Left colon (tissue), 2 donors: ENCODE measurements at places on chromosomes 7 and 10.

DNA sequence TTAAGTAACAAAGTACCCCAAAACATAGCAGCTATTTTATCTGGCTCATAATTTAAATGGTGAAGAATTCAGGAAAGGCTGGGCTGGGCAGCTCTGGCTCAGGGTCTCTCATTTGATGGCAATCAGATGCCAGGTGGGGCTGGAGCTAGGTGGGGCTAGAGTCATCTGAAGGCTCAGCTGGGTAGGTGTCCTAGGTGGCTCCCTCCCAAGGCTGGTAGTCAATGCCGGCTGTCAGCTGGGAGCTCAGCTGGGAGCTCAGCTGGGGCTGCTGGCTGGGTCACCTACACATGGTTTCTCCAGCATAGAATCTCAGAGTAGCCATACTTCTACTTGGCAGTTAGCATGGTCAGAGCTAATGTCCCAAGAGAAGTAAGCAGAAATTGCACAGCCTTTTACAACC, 34.1 kb downstream of the OSBPL3 start:
- DNase-seq = no peak

- no peak for DNase-seq
Measured at GRCh38 chr10:86167121-86167761, 199.4 kb downstream of the GRID1 start.

GRCh38 chr10:132022241-132022640, 40.5 kb upstream of the BNIP3 start:
- DNase-seq = no peak

DNA sequence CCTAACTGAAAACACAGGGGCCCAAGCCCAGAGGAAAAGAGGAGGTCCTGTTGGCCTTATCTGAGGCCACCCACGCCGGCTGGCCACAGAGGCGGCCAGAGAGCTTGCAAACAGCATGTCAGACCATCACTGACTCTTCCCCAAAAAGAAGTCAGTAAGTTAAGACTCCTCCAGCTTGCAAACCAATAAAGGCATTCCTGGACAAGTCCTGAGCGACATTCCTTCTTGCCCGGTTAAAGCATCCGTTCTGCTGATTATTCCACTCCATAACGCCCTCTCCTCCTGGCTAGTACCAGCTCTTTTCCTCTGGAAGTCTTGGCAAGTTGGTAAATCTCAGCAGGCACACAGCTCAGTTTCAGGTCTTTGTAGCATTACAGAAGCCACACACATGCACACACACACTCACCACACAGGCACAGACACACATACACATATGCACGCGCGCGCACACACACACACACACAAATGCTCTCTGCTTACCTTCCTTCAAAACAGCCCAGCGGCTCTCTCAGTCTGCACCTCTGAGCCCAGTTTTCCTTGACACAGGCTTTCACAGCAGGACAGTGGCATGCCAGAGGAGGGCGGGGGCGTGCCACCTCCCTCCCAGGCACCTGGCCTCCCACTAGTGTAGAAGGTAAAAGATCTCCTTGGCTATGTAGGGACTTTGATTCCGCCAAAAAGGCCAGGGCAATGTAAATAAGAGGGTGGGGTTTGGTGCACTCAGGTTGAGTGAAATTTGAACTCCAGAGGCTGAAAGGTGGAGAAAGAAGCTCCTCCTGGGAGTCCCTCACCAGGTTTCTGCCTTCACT, 201.4 kb downstream of the TNS3 start:
- peak; percentile 73 for DNase-seq
